ENCODE measurements at places on chromosomes 11 and 22.

GRCh38 chr11:130241713-130242112 is 73.0 kb downstream of the ZBTB44 start:
- no peak for DNase-seq

GRCh38 chr11:125401746-125402145 is 94.3 kb downstream of the FEZ1 start:
- no peak for DNase-seq

DNA sequence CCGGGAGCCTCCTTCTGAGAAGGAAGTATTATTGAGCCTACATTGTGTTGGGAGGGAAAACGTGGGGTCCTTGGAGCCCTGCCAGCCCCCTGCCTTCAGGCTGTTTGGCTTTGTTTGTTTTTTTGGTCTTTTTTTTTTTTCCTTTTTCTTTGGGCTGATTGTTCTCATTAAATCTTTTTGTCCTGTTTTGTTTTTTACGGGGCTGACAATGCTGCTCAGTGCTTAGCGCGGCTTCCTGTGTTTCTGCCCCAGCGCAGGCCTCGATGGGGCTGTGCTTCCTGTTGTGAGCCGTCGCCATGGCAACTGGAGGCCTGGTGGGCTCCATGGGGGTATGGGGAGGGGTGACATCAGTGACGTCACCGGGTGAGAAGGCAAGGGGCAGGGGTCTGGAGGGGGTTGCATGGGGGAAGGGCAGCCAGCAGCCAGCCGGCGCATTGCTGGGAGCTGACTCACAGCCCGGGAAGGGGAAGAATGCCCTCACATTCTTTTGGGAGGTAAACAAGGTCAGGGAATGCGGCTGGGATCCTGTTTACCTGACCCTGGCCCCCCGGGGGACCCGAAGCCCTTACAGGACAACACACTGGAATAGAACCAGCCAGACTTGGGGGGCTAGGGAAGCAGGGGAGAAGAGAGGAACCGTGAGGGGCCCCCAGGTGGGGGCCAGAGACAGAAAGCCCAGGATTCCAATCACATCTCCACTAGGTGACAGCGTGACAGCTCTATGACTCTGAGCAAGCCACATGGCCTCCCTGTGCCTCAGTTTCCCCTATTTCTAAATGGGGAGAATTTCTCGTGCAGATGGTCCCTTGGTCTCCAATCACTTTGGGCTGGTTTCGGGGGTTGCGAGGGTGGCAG is 22.2 kb upstream of the CBX7 start:
- no peak for DNase-seq

DNA sequence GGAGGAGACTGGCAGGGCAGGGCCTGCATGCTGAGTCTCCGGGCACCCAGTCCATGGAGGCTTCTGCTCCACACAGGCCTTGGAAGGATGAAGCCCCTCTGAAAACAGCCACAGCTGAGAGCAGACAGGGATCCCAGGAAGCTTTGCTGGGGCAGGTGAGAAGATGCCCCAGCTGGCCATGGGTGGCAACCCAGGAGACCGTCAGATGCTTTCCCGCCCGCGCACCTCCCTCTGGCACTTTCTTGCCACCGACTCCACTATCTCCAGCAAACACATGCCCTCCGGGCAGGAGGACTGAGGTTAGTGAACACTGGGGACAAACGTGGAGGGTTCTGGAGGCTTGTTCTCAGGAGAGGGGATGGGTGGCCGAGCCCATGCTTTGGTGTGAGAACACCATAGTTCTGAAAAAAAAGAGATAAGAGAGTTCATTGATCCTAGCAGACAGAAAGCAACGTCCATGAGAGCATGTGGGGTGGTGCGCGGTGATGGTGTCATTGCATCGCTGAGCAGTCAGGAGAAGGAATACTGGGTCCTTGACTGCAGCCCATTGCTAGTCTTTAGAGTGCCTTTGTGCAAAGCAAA is 2.3 kb downstream of the C1QTNF6 start:
- DNase-seq = no peak

DNA sequence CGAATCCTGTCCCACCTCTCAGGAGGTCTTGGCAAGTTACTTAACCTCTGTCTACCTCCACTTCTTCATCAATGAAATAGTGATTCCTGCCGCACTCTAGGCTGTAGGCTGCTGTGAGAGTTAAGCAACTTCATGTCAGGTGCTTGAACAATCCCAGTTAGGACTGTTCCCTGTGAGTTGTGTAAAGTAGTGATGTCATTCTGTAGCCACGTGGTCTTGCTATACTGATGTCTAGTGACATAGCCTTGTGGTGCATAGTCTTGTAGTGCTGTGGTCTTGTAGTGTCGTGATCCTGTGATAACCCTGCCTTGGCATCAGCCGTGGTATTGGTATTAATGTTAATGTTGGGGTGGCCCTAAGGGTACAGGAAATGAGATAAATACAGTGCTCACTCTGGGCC is 30.3 kb upstream of the PRR5 start:
- DNase-seq = peak; percentile 91

DNA sequence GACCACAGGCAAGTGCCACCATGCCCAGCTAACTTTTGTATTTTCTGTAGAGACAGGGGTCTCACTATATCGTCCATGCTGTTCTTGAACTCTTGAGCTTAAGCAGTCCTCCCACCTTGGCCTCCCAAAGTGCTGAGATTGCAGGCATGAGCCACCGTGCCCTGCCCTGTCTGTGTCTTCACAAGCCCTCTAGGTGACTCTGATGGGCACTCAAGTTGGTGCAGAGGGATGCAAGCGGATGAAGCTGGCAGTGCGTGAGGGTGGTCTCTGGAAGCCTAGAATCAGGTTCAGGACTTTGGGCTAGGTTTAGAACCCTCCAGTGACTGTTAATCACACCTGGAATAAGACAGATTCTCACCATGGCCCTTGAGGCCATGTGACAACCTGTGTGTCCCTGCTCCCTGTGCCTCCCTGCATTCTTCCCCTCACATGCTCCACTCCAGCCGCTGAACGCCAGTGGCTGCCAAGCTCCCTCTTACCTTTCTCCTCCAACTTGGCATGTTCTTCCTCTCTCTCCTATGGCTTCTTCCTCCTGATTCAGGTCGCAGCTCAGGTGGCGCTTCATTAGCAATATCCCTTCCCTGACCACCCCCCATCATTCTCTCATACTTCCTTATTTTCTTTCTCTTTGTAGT is 242.3 kb upstream of the TBCEL start:
- no peak for DNase-seq

DNA sequence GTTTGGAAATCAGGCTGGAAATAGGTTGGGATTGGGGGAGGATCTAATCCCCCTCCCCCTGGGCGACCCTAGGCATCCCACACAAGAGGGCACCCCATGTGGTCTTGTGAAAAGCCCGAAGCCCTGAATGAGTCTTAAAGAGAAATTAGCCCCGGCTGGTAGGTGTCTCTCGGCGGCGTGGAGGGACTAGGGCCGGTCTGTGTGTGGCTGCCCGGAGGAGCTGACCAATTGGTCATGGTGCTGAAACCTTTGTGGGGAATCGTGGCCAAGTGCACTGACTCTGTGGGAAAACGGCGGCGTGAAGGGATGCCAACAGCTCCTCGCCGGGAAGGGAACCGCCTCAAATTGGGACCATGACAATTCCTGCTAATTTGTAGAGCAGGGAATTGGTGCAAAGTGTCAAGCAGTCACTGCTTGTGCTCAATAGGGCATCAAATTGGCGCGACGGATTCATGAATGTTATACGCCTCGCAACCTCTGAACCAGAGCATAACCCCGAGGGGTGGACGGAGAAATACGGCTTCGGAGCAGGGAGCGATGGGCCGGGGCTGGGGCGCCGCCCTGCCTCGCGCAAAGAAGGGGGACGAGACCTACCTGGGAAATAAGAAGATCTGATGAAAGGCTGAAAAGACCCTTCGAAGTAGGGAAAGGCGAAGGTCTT is 1.5 kb downstream of the DBX1 start:
- peak; percentile 38 for DNase-seq

GRCh38 chr22:43017525-43018460 is 2.8 kb upstream of the PACSIN2 start:
- DNase-seq = peak; percentile 57

GRCh38 chr22:50208430-50208938 is 7.7 kb downstream of the SELENOO start:
- no peak for DNase-seq

GRCh38 chr11:25242928-25243327 is 746.1 kb downstream of the LUZP2 start:
- DNase-seq = no peak

- DNase-seq = no peak
Measured at GRCh38 chr22:48449466-48450187, 1378.0 kb downstream of the BRD1 start.

- DNase-seq = no peak
Measured at GRCh38 chr22:25485626-25486545, 78.6 kb upstream of the GRK3 start.

DNA sequence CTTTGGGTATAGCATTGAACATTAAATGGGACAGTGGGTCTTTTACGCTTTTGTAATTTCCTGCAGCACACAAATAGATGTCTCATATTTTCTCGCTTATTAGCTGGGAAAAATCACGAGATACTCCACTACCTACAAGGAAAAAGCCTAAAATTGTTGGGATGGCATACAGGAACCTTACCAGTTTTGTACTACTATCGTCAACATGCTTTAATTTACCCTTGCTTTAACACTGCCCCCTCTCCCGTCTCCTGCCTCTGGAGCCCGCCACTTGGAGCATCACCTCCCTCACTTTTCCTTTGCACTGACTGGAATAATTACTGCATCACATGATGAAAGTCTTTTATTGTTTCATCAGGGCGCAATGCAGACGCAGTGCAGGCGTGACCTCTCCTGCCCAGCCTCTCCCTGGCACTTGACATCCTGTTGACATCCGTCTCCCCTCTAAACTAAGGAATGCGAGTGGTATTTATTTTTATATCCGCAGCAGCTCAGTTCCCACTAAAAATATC is 1.0 kb upstream of the FNBP4 start:
- peak; percentile 77 for DNase-seq

DNA sequence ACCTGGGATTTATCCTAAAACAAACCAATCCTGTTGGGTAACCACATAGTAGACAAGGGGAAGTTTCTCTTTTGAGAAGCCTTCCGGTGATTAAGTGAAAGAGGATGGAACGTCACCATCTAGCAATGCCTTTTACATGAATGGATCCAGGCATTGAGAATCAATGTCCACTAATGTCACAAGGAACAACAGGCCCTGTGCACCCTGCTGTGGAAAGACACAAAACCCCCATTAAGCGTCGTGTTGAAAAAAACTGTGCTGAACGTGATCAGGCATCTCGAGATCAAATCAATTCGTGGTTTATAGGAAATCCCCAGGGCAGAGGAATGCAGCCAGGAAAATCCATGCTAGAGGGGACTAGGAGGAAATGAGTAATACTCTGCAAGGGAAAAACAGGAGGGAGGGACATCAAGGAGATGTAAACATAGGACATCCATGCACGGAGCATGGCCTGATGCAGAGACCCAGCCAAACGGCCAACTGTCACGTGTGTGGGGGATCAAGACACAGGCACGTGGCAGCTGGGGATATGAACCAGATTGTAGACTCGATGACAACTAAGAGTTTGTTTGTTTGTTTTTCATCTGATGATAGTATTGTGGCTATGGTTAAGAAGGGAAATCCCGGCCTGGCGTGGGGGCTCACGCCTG is 38.6 kb upstream of the CARS1 start:
- no peak for DNase-seq

GRCh38 chr11:73239111-73239521 is 21.0 kb downstream of the P2RY2 start:
- no peak for DNase-seq

- DNase-seq = no peak
Measured at GRCh38 chr11:115637599-115638241, 133.5 kb upstream of the CADM1 start.

DNA sequence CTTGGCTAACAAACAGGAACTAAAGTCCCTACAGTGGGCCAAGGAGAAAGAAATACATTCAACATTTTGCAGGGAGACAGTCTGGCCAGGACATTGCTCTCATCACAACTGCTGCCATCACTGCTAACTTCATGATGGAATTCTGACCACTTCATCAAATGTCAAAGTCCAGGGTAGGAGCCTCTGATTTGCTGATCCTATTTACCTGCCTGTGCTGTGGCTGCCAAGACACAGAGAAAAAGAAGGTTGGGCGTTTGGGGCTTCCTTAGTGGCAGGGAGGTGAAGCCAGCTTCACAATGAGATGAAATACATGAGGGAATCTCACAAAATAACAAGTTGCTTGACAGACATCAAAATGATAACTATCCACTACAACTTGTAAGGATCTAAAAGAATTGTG is 343.9 kb upstream of the CADM1 start:
- no peak for DNase-seq

- no peak for DNase-seq
Measured at GRCh38 chr11:122271137-122271536, 155.1 kb upstream of the BLID start.

- DNase-seq = no peak
Measured at GRCh38 chr11:131606811-131607335, 236.5 kb downstream of the NTM start.

- no peak for DNase-seq
Measured at GRCh38 chr11:46917109-46917761, 1.1 kb downstream of the LRP4 start.

GRCh38 chr11:3655547-3655946 is 10.6 kb downstream of the ART1 start:
- DNase-seq = no peak

- no peak for DNase-seq
Measured at GRCh38 chr11:92929246-92929645, 40.2 kb upstream of the MTNR1B start.

DNA sequence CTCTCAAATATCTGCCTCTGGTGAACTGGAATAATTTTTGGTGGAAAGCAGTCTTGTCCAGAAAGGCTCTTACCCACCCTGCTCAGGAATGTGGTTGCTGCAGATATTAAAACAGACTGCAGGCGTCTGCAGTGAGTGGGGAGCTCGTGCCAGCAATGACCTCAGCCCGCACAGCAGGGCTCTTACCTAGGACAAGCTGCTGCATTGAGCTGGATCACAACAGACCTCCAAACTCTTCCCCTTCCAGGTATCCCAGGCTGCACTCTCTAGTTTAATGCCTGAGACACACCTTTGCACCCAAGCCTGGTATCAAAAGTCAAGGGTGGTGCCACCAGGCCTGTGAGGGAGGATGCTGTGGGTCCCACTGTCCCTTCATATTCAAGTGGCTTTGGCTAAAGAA is 69.7 kb upstream of the CDON start:
- DNase-seq = no peak

GRCh38 chr11:81658722-81659121 is 1074.9 kb downstream of the FAM181B start:
- peak; percentile 11 for DNase-seq
